ENCODE measurements at places on chromosomes 6 and 20.
A peak's percentile ranks its signal among the peaks of the same experiment; 100 is the strongest.

- DNase-seq: no peak
Observed at GRCh38 chr6:7668936-7669335, 57.0 kb upstream of the BMP6 start.

- no peak for DNase-seq
Observed at GRCh38 chr20:63697868-63698545, 1.6 kb downstream of the TNFRSF6B start.

DNA sequence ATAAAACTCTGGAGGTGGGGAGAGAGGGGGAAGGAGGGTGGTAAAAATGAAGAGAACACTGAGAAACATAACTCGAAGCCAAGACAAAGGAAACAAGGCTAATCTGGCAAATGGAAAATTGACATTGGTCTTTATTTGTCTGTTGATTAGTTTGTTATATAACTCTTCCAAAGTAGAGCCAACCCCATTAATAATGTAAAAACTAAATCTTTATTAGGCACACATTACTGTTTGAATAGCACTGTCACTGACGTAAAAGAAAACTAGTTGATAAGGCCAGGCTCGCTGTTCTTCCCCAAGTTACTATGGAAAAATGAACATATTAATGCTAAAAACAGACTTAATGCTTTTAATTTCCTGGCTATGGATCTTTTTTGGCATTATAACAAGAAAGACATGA, 110.0 kb downstream of the MAP3K5 start:
- DNase-seq: no peak

DNA sequence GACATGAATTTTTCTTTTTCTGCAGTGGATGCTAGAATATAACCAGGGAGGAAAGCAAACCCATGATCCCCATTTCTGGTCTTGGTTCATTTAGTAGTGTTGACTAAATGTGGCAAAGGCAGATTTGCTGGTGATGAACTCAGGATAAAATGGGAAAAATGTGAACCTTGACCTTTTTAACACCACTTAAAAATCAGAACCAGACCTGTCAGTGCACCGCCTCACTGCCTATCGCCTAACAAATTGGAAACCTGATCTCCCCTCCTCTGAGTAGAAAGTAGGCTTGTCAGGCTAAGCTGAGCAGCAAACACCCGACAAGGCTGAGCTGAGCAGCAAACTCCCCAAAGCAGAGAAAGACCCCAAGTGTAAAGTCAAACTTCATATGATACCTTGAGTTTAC, 254.8 kb downstream of the FOXC1 start:
- DNase-seq: no peak

DNA sequence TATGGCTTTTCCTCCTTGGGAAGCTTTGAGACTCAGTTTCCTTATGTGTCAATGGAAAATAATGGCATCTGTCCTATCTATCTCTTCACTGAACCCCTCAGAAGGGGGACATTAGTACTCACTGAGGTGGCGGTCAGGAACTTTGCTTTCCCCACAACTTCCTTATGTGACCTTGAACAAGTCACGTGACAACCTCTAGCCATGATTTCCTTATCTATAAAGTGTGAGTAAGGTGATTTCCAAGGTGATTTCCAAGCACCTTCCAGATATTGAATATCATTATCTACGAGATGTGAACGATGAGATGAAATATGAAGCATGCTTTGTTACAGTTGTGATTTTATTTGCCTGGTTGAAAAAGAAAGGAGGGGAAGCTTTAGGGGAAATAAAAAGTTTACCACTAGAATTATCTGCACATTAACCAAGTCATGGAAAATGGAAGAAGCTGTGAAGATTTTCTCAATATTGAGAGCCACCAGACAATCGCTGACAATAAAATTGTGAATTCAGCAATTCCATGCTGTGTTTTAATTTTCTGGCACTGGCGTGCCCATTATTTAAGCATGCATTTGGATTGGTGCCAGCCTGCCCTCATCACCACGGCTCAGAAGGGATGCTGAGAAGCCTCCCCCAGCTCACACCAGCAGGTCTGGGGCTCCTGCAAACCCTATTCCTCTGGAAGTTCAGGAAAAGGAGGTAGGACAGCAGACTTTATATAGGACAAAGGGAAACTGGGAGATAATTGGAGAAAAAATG, 255.3 kb downstream of the CD83 start:
- no peak for DNase-seq

DNA sequence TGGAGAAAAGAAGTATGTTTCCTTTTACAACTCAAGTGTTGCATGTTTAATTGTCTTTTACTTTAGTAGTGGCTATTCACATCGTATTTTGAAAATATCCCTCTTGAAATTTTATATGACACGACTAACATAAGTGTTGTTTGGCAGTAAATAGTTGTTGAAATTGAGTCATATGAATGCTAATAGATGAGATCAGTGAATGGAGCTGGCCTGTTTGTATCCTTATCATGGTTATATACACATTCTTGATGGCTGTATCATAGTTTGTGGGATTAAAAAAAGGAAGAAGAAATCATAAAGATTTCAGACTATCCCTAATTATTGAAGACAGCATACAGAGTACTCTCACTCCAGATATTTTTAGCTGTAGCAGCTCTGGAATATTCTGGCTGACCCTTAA, 8.2 kb upstream of the RAE1 start:
- DNase-seq: peak; percentile 37

DNA sequence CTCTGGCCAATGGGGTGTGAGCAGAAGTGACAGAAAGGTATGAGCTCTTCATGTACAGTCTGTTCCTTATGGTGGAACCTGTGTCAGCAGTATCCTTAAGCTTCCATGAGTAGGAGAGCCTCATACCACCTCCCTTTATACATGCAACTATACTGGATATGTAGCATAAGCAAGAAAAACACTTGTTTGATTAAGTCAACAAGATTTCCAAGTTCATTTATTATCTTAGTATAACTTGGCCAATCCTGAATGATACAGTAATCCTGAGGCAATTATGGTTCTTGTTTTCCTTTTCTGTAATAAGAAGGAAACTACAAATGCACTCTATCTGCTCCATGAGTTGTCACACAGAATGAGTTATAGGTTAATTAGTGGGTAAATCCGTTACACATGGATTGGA, 409.6 kb upstream of the ID4 start:
- no peak for DNase-seq

DNA sequence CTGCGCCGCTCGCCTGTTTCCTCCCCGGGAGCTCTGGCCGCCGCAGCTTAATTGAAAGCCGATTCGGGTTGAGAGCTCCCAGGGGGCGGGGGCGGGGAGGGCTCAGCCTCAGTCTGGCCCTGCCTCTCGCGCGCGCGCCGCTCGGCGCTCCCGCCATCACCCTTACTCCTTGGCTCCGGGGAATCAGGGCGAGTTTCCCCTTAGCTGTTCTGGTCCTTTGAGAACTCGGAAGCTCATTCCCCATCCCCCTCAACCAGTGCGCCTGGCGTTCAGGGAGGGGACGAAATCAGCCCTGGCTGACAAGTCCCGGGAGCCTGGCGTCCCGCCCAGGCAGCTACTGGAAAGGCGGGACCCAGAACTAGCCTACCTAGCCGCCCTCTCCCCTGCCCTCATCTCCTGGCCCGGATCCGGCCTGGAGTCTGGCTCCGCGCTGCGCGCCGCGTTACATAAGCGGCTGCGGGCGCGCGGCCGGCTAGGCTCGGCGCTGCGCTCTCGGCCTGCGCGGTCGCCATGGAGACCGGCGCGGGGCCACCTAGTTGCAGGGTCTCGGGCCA, 2.8 kb downstream of the SLC12A5 start:
- no peak for DNase-seq

DNA sequence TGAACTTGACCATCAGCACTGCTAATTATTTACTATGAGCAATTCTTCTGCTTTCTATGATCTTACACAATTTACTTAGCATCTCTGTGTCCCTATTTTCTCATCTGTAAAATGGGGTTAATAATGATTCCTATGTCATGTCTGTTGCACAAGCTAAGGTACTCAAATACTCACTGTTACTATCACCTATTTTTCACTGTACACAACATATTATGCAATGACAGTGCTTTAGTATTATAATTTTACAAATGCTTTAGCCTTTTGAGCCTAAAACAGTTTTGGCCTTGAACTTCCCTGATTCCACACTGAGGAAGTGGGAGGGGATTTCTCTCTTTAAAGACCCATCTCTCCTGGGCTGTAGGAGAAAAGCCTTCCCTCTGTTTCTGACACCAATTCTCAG, 36.9 kb upstream of the THEMIS start:
- DNase-seq: no peak

- no peak for DNase-seq
Observed at GRCh38 chr20:60272790-60273189, 314.6 kb downstream of the CDH26 start.

DNA sequence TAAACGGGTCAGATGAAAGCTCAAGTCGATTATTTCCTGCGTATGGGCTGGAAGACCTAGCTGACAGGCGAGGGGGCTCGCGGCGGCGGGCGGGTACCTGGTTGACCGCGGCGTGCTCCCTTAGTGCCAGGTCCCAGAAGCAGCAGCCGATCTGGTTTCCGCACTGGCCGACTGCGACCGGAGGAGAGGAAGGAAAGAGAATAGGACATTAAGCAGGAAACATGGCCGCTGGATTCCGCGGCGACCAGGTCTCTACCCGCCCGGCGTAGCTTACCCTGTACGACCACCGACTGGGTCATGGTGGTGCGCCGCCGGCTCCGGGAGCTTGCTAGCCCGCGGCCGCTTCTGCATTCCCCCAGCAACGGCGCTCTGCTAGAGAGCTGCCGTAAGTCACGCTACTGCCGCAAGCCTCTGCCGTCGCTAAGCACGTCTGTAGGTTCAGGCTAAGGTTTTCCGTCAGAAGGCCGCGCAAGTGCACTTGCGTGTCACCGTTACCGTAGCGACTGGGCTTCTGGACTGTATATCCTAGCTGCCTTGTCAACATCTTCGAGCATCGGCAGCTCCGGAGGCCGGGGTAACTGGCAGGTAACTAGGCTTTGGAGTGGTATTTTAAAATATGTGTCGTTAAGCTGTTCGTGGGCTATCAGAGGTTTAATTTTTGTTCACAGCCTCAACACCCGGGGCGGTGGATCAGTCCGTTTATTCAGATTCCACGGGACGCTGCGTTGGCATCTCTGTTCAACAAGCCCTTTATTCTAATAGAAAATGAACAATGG, at the start of the genes FAM229B and TUBE1:
FAM229B (plus strand) TSS at position 456 of the 776 bp plus-strand sequence. CDS start 11,693 bp downstream, outside the sequence.
TUBE1 (minus strand) TSS at position 347 of the 776 bp plus-strand sequence; CDS start at position 299, 48 bp downstream.
- DNase-seq: peak; percentile 98

DNA sequence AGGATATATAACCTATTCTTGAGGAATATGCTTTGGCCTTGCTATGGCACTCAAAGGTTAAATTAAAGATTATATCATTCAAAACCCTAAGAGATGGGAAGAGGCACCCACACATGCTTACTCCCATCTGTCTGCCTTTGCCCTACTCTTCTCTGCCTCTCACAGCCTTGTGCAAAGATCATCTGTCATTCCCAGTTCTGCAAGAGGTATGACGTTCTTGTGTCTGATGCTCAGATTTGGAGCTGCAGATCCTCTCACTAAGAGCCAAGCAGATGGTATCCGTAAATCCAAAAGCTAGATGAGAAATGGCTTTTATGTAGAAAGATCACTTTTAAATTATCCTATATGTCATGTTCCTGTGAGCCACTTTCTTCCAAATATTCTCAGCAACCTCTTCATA, 112.0 kb downstream of the GPR63 start:
- no peak for DNase-seq

- DNase-seq: peak; percentile 91
Observed at GRCh38 chr20:17849901-17850683, 118.5 kb downstream of the SNX5 start.

DNA sequence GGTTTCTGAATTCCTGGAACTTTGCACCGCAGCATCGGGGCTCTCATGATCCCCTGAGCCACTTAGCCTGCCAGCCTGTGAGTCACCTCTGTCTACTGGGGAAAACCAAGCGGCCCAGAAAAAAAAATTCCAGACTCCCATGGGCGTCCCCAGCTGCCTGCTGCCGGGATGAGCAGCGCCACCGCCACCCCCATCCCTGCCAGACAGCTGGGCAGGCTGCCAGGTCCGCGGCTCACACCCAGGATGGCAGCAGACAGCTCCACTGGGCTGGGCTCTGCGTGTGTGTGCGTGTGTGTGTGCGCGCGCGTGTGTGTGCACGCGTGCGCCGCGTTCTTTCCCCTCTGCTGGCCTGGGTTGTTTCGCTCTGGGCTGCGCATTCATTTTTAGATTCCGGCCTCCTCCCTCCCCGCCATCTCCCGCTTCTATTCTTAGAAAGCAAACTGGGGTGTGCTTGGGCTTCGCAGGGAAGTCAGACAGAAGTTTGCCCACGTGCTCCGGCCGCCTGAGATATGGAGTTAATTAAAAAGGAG, 38.9 kb upstream of the PMEPA1 start:
- peak; percentile 93 for DNase-seq

GRCh38 chr6:143955971-143956370, 52.1 kb downstream of the PLAGL1 start:
- peak; percentile 31 for DNase-seq

GRCh38 chr6:26493258-26493657, 6.8 kb upstream of the BTN1A1 start:
- no peak for DNase-seq

GRCh38 chr20:19824861-19825260, 66.8 kb downstream of the RIN2 start:
- DNase-seq: no peak

DNA sequence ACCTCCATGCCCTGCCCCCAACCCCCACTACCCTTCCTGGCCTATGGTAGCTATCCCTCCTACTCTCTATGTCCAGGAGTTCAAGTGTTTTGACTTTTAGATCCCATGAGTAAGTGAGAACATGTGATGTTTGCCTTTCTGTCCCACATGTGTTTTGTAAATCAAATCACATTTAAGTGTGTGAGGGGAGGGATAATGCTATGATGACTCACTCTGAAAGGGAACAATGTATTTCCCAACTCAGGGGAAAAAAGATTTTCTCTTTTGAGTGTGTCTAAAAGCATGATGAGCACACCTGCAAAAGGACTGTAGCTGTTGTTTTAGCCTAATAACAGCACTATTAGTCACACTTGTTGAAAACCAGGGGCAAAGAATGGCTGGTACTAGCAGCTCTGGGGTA, 193.7 kb downstream of the GJA10 start:
- peak; percentile 56 for DNase-seq

- no peak for DNase-seq
Observed at GRCh38 chr6:98525860-98526259, 308.5 kb upstream of the POU3F2 start.

GRCh38 chr6:109024784-109025183, 69.9 kb downstream of the SESN1 start:
- DNase-seq: no peak

DNA sequence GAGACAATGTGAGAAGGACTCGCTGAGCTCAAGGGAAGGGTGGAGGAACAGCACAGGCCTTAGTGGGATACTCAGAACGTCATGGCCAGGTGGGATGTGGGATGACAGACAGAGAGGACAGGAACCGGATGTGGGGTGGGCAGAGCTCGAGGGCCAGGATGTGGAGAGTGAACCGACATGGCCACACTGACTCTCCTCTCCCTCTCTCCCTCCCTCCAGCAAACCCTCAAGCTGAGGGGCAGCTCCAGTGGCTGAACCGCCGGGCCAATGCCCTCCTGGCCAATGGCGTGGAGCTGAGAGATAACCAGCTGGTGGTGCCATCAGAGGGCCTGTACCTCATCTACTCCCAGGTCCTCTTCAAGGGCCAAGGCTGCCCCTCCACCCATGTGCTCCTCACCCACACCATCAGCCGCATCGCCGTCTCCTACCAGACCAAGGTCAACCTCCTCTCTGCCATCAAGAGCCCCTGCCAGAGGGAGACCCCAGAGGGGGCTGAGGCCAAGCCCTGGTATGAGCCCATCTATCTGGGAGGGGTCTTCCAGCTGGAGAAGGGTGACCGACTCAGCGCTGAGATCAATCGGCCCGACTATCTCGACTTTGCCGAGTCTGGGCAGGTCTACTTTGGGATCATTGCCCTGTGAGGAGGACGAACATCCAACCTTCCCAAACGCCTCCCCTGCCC, 1.7 kb downstream of the TNF start:
- DNase-seq: no peak

GRCh38 chr6:153425536-153425935, 294.5 kb upstream of the RGS17 start:
- no peak for DNase-seq

Data from astrocyte of the hippocampus (primary cell).